Dermis microvascular lymphatic vessel endothelial cell (primary cell): ENCODE measurements at places on chromosomes 4 and X. TPM values are rescaled to one million over a fixed set of nuclear protein-coding genes. Genes with fewer than 3 reads are reported as not detected.

OPRPN gene
- not detected in 2 replicates for total RNA-seq

IL2 gene
- not detected in 2 replicates for total RNA-seq

LIMCH1 gene
- 17.3 and 25.4 TPM in 2 replicates for total RNA-seq

EFHC2 gene
- total RNA-seq: not detected in 2 replicates

NKRF gene
- total RNA-seq: 3.1 and 4.4 TPM in 2 replicates

ITGB1BP2 gene
- total RNA-seq: 0.38 and 0.64 TPM in 2 replicates

ADRA2C gene
- under 0.01 and 0.13 TPM in 2 replicates for total RNA-seq

NKX3-2 gene
- total RNA-seq: under 0.01 TPM in 2 replicates

ITM2A gene
- total RNA-seq: 25.2 and 95.0 TPM in 2 replicates

PLAC1 gene
- total RNA-seq: not detected in 2 replicates

ARHGAP4 gene
- 4.9 and 5.1 TPM in 2 replicates for total RNA-seq

CYTL1 gene
- total RNA-seq: 41.8 and 46.0 TPM in 2 replicates

LDB2 gene
- 360 and 479 TPM in 2 replicates for total RNA-seq

MAGEB10 gene
- not detected in 2 replicates for total RNA-seq

NAT8L gene
- total RNA-seq: under 0.01 TPM in 2 replicates

MAGED4B gene
- total RNA-seq: 22.9 and 52.7 TPM in 2 replicates

PDGFRA gene
- total RNA-seq: 0.13 and 0.39 TPM in 2 replicates

GPRASP1 gene
- 0.51 and 1.1 TPM in 2 replicates for total RNA-seq

IL15 gene
- total RNA-seq: 0.77 and 2.8 TPM in 2 replicates

CD40LG gene
- not detected in 2 replicates for total RNA-seq

MMRN1 gene
- 1,510 and 3,426 TPM in 2 replicates for total RNA-seq

TAF7L gene
- total RNA-seq: 0.13 TPM in 1 of 2 replicates, not detected in the other

WDR1 gene
- total RNA-seq: 333 and 375 TPM in 2 replicates

ANOS1 gene
- 0.26 and 0.63 TPM in 2 replicates for total RNA-seq

GAB3 gene
- total RNA-seq: 6.7 and 11.6 TPM in 2 replicates

TREX2 gene
- 2.3 and 7.6 TPM in 2 replicates for total RNA-seq

TMEM185A gene
- 16.9 and 21.2 TPM in 2 replicates for total RNA-seq

DSPP gene
- total RNA-seq: not detected in 2 replicates

P2RY8 gene
- 0.13 and 0.76 TPM in 2 replicates for total RNA-seq

GYPB gene
- total RNA-seq: not detected in 2 replicates

MAP3K15 gene
- total RNA-seq: under 0.01 and 0.13 TPM in 2 replicates

RASL11B gene
- total RNA-seq: not detected in 2 replicates

TBX22 gene
- total RNA-seq: not detected in 2 replicates

ETFDH gene
- 11.1 and 12.3 TPM in 2 replicates for total RNA-seq

DIPK2B gene
- 57.9 and 86.7 TPM in 2 replicates for total RNA-seq

CPLX1 gene
- under 0.01 TPM in 1 of 2 replicates, not detected in the other for total RNA-seq

HHIP gene
- 90.9 and 127 TPM in 2 replicates for total RNA-seq

REPS2 gene
- 4.2 and 6.1 TPM in 2 replicates for total RNA-seq

ARMCX2 gene
- total RNA-seq: 29.7 and 51.2 TPM in 2 replicates

PRR32 gene
- not detected in 2 replicates for total RNA-seq

NEXMIF gene
- total RNA-seq: under 0.01 TPM in 1 of 2 replicates, not detected in the other

PRRG3 gene
- total RNA-seq: not detected in 2 replicates

TLL1 gene
- total RNA-seq: 16.2 and 31.0 TPM in 2 replicates

ASB9 gene
- total RNA-seq: 2.9 and 4.1 TPM in 2 replicates

BST1 gene
- 35.6 and 88.1 TPM in 2 replicates for total RNA-seq

CENPVL2 gene
- not detected in 2 replicates for total RNA-seq

NSG1 gene
- 0.13 and 0.39 TPM in 2 replicates for total RNA-seq

TRPC3 gene
- under 0.01 TPM in 1 of 2 replicates, not detected in the other for total RNA-seq

DKK2 gene
- not detected in 2 replicates for total RNA-seq
